ENCODE measurements at places on chromosomes 13 and 19. TPM values are rescaled to one million over a fixed set of nuclear protein-coding genes. Genes with fewer than 3 reads are reported as not detected.
A peak's percentile ranks its signal among the peaks of the same experiment; 100 is the strongest.

DNA sequence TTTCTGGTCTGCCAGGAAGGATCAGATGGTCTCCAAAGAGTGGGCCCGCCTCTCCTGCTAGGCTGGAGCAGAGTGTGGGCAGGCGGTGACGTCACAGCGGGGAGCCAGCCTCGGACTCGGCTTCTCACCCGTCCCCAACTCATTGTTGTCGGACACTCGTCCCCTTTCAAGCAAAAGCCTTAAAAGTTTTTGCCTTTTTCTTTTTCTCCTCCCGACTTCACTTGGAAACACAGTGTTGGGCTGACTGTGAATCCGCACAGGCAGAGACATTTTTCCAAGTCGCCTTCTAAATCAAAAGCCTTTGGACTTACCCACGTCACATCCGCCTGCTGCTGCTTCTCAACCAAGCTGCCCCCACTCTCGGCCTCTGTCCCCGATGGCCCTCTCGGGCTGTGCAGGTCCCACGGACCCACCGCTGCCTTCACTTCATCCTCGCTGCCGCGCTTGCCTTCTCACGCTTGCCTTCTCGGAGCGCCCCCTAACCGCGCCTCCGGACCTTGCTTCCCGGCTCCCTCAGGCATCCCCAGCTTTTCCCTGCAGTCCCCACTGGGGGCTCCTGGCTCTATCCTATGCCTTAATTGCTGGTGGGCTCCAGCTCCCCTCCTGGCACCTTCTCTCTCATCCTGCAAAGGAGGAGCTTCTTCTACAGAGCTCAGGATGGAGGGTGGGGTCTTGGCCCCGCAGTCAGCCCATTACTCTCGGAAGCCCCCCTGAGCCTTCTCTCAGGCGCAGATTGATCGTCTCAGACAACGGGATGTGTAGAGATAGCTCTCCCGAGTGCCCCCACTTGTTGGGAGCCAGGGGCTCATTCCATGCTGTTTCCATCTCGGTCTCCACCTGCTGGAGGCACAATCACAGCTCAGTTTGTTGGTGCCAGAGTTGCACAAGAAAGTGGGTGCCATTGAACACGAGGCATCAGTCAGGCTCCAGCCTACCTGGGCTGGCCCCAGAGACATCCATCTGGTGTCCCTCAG, 3.9 kb upstream of the ZNF135 start:
- no peak overlapping the region for H3K27ac ChIP-seq
- H3K4me1 ChIP-seq, result peaks cover 12% of the 10 kb centered on the region
- peaks cover 3% of the 10 kb centered on the region for H3K27me3 ChIP-seq
- H3K36me3 ChIP-seq, result no peaks in the 10 kb centered on the region
- DNase-seq, result no peak

- no peak for DNase-seq
- H3K27me3 ChIP-seq, result peaks cover 5% of the 10 kb centered on the region
- H3K36me3 ChIP-seq, result no peaks in the 10 kb centered on the region
- no peak overlapping the region for H3K27ac ChIP-seq
- peaks cover 13% of the 10 kb centered on the region for H3K4me1 ChIP-seq
- peak overlapping the region; percentile 80 for H3K4me3 ChIP-seq
Measured at GRCh38 chr13:33351319-33351718, 65.8 kb upstream of the STARD13 start.

DNA sequence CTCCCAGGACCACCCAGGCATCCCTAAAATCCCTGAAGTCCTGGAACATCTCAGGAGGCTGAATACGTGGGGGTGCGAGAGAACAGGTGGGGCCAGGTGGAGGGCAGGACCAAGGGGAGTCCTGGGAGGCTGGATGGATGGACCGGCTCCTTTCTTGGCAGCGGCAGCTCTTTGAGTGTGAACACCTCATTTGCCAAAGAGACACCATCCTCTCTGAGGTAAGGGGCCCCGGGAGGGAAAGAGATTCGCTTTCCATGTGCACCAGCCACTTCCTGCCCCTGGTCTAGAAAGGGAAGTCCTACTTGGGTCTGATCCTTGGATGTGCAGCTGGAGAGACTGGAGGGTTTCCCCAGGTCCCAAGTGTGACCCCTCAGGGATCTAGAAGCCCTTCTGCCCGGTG, 16.2 kb downstream of the PTH2 start:
- H3K4me1 ChIP-seq, result no peaks in the 10 kb centered on the region
- H3K27me3 ChIP-seq, result no peaks in the 10 kb centered on the region
- no peak for DNase-seq
- H3K4me3 ChIP-seq, result no peak overlapping the region

DNA sequence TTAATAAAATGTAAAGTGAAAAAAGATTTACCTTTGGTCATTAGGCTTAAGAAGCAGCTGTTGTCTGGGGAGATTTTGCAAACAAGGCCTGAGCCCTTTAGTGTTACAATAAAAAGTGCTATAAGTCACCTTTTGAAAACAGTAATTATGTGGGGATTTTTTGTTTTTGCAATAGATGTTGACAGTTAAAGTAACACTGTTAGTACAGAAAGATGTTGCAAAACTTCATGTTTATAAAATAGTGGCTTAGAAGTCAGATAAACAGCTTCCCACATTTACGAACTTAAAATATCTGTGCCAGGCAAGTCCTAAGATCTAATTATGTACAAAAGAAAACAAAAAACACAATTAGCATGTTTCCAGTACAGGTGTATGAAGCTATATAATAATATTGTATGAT, 138.0 kb upstream of the IRS2 start:
- H3K27me3 ChIP-seq, result no peaks in the 10 kb centered on the region
- H3K27ac ChIP-seq, result no peak overlapping the region
- no peak overlapping the region for H3K4me3 ChIP-seq
- no peaks in the 10 kb centered on the region for H3K36me3 ChIP-seq
- H3K4me1 ChIP-seq, result no peaks in the 10 kb centered on the region

Gene PBX4
- total RNA-seq, result 14.9 TPM
